ENCODE measurements at places on chromosomes 5 and 9.

DNA sequence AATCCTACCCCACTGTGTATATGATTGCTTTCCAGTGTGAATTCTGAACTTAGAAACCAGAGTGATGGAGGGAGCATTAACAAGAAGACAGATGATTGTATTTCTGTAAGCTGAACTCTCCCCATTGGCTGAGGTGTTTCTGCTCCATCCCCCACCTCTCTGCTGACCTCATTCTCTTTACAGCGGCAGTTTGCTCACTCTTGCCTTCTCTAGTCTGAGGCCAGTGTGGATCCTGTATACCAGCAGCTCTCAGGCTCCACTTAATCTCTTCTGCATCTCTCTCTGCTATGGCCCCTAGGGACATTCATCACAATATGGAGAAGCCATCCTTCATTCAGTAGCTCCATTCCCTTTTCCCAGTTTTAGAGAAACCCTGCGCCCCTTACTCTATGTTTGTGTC, 358.8 kb downstream of the MAN2A1 start:
- no peak for DNase-seq

DNA sequence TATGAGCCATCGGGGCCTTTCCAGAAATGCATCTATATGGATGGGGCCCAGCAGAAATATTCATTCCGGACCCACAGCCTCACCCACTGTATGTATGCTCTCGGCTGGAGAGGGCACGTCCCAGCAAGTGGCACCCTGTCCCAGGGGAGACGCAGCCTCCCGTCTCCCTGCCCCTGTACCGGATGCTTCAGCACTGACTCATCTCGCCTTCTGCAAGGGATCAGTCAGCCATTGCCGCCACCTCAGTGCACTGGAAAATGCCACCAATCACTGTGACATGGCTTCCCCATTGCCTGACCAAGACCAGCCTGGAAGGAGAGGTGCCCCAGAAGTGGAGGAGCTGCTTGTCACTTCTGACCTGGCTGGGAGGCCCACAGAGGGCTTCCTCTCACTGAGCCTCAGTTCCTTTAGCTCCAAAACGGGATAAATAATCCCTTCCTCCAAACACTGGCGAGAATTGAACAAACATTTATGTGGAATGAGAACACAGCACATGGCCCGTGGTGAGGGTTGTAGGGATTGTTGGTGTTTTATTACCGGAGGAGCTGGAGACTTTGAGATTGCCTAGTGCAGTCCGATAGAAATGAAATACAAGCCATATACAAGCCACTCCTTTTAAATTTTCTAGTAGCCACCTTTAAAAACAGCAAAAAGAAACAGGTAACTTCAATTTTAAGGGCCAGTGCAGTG, 43.9 kb upstream of the ORM1 start:
- DNase-seq: no peak

DNA sequence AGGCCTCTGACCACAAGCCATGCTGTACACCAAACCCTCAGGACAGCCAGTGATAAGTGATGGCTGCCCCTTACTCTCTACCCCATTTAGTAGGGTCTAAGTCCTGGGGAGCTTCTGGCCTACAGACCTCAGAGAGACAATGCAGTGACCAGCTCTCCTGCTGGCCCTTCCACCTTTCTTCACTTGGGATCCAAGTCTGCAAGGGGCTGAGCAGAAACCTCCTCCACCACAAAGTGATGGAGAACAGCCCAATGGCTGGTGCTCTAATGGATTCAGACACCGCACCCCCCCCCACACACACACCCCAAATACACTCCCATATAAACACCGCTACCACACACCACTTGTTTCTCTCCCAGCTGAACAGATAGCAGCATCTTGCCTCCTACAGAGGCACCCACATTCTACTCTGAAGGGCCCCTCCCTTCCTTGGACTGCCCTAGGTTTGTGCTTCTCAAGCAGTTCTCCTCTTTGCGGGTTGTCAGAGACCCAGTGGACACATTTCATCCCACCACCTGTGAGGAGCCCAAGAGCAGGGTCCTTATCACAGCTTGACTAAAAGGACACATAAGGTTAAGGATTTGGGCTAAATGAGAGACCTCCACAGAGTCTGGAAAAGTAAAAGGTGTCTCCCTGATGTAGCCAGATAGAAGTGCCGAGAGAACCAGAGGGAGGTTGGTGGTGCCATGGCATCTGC, 1.3 kb upstream of the PDLIM4 start:
- no peak for DNase-seq

DNA sequence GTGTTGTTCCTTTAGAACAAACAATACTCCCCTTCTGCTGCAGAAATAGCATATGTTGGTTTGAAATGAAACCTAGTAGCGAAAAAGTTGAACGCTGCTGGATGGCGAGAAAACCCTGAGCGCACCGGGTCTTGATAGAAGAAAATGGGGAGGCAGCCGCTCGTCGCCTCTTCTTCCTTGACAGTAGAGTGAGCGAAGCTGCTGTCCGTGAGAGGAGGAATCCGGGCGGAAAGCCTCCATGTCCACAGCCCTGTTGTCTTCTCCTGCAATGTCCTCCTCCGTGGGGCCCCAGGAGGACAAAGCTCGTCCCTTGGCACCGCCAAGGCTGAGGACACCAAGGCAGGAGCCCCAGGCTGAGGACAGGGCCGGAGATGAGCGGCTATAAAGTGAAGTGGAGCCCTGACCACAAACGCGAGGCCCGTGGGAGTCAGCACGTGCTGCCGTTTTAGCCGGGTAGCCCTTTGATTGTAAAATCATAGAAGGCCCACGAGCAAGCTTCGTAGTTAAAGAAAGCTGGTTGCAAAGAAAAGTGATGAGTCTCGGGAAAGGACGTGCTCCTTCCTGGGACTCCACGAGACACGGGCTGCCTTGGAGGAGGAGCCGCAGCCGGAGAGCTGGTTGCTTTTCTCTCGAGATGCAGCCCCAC, 35.6 kb downstream of the MRPL36 start:
- DNase-seq: no peak
